Suppressor macrophage (primary cell): ENCODE measurements at places on chromosomes 12 and 14.

- no peak for DNase-seq
Observed at GRCh38 chr12:82210882-82211281, 147.3 kb downstream of the CCDC59 start.

DNA sequence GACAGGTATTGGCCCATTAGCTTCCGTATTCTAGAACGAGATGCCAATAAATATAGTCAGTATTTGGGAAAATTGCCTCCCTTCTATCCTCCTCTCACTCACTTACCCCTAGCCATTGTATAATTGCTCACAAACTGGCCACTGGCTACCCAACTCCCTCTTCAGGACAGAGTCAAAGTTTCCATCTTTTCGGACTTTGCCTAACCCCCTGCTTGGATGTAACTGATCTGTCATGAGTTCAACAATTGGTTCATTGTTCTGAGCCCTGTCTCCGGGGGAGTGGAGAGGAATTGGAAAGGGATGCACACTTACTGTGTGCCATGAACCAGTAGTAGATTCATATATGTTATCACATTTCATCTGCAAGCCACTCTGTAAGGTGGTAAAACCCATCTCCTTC, 12.2 kb downstream of the MYRFL start:
- DNase-seq = no peak

- no peak for DNase-seq
Observed at GRCh38 chr12:100794441-100795173, at the start of gene ANO4. Gene ANO4, plus strand, starts transcription at chr12:100794776. Its CDS starts 107,010 bp downstream, at chr12:100901786.

GRCh38 chr14:34081101-34081575, 130.3 kb upstream of the EGLN3 start:
- no peak for DNase-seq

DNA sequence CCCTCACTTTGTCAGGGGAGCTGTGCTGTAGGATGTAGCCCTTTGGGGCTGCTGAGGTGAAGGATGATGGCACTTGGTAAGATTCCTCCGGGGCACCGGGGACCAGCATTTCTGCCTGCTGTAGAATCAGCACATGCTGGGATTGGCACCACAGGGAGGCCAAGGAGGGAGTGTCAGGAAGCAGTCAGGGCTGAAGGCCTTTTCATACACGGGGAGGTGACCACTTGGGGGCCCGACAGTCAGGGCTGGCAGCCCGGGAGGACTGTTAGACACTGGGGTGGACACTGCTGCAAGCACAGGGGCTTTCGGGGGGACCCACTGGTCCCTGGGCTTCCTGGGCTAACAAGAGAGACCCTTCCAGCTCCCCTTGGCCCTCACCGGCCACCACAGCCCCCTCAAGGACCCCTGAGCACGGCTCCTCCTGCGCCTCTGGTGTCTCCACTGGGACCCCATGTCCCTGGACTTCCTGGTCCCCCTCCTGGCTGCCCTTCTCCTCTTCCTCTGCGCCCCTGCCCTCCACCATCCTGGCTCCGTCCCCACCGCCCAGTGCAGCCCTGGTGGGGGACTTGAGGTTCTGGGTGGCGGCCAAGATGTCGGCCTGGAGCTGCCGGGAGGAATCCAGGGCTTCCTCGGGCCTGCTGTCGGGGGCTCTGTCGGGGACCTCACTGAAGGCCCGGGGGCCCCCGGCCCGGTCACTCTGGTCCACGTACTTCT, 6.5 kb downstream of the TMEM119 start:
- no peak for DNase-seq

DNA sequence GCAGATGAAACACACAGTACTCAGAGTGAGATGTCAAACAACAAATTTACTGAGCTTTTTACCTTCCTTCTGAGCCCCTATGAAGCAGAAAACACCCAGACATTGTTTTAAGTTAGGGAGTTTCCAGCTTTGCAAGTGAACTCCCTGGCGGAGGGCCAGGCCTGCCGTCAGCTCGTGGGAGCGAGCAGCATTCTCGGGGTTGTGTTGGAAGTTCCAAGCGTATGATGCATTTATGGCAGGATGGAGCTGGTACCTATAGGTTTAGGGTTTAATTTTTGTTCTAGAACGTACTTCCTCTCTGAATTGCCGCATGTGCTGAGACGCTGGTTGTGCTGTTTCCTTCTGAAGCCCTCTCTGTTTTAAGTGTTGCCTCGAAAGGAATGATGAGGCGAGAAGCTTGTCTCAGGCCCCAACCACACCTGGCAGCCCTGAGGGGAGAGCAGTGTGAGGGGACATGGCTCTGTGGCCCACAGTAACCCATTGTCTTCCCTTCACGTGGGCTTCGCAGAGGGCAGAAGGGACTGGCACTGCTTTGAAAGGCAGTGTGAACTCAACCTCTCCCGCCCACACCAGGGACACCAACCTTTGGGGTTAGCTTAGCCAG, 76.6 kb downstream of the SSPN start:
- DNase-seq = peak; percentile 65

DNA sequence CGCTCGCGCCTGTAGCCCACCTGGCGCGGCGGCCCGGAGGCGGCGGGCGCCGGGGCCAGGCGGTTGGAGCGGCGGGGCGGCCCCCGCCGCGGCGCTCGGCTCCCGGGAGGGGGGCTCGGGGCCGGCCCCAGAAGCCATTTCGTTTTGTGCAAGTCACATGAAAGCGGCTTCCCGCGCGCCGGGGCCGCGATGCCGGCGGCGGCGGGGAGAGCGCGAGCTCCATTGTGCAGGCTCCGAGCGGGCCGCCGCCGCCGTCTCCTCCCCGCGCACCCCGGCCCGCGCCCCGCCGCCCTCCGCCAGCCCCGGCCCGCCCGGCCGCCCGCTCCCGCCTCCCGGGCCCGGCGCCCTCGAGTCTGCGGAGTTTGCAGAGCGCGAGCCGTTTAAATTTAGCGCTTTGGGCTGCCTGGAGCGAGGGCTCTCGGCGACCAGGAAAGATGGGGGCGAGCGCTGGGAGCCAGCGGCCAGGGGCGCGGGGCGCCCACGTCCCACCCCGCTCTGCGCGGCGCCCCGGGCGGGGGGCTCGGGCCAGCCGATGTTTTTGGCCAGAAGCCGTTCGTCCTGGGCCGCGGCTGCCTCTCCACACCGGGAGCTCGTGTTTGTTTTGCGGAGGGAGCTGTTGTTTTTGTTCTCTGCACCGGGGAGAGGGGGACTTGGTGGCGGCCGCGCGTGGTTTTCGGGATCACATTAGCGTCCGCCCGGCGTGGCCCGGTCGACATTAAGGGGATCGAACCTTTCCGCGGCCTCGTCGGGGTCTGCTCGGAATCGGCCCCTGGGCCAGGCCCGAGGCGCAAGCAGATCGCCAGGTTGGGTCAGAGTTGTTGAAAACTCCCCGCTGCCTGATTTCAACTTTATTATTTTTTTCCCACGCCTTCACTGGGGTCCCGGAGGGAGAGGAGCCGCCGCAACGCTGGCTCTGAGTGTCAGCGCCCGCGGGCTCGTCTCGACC, 982 bp downstream of the BCL7A start:
- DNase-seq = peak; percentile 50

DNA sequence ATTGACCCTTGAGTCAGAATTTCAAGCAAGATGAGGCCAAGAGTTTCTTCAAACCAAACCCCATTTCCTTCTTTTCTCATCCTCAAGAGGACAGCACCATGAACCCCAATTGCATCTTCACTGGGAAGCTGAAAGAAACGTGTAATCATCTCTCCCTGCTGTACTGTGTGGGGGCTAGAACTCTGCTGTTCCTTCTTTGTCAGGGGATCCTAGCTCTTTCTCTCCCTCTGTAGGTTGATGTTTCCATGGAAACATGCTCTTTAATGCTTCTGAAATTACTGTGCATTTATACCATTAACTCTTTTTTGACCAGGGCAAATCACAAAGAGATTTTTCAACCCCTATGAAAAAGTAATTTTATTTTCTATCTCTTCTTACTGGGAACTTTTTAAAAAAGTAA, 295.1 kb downstream of the GRIN2B start:
- no peak for DNase-seq

- DNase-seq = peak; percentile 30
Observed at GRCh38 chr14:52400846-52401245, 86.7 kb downstream of the PTGER2 start.

- no peak for DNase-seq
Observed at GRCh38 chr14:39179042-39179441, 4.0 kb downstream of the PNN start.

DNA sequence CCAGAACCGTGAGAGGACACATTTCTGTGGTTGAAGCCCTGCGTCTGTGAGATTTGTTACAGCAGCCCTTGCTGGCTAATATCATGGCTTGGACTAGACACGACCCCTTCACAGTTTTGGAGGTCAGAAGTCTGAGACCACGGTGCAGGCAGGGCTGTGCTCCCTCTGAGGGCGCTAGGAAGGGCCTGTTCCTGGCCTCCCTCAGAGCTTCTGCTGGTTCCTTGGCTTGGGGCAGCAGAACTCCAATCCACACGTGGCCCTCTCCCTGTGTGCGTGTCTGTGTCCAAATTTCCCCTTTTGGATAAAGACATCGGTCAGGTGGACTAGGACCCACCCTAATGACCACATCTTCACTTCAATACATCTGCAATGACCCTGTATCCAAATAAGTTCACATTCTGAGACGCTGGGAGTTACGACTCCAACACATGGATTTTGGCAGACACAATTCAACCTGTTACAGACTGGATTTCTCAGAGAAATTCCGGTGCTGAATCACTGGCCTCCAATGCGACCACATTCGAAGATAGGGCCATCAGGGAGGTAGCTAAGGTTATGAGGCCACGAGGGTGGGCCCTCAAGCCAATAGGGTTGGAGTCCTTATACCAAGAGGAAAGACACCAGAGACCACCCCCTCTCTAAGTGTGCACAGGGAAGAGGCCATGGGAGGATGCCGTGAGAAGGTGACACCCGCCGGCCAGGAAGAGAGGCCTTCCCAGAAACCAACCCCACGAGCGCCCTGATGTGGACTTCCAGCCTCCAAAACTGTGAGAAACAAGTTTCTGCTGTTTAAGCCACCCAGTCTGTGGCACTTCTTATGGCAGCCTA, 43.6 kb upstream of the PPP2R5C start:
- DNase-seq = no peak

GRCh38 chr14:97924922-97925613, 1127.9 kb downstream of the VRK1 start:
- DNase-seq = no peak

- DNase-seq = no peak
Observed at GRCh38 chr12:5416571-5416970, 15.3 kb upstream of the NTF3 start.

DNA sequence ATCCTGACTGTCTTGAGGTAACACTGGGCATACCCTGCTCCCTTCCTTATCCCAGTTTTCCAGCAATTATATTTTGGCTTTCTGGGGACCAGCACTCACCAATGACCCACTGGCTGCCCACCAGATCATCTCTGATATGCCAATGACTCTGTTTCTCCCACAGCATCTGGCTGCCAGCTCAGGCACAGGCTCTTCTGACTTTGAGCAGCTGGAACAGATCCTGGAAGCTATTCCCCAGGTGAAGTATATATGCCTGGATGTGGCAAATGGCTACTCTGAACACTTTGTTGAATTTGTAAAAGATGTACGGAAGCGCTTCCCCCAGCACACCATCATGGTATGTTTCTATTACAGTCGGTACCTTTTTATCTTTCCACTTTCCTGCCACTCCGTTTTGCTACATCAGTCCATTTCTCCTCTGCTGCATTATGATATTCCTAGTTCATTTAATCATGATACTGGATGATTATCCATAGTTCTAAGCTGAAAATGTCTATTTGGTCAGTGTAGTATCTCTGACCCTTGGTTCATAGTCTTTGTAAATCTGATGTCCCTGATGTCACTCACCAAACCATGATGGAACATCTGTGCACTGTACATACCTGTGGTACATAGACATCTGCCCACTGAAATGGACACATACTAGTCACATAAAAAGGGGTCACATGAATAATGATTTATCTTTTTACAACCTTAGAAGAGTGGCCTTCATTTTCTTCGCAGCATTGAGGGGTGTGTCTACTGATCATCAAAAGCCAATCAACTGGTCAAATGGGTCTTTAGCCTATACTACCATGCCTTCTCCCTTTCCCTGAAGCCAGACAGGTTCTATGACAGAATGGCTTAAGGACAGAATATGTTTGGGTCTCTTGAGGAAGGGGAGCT, 3.3 kb downstream of the GMPR2 start:
- DNase-seq = no peak

DNA sequence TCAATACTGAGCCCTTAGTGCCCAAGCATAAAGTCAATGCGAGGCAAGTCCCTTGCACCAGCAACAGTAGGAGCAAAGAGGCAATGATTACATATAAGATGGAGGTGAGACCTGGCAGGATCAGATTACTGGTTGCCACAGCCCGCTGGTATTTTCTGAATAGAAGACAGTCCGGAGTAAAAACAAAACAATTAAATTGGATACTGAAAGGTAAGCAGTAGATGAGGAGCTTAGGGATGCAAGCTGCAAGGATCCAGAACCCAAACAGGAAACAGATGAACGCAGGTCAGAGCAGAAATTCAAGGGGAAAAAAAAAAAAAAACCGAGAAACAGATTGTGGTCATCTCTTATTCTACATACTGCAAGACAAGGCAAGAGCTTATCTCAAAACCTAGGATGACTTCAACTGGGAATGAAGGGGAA, 119.6 kb downstream of the MED13L start:
- no peak for DNase-seq

- no peak for DNase-seq
Observed at GRCh38 chr14:98623788-98624415, 648.1 kb downstream of the BCL11B start.

DNA sequence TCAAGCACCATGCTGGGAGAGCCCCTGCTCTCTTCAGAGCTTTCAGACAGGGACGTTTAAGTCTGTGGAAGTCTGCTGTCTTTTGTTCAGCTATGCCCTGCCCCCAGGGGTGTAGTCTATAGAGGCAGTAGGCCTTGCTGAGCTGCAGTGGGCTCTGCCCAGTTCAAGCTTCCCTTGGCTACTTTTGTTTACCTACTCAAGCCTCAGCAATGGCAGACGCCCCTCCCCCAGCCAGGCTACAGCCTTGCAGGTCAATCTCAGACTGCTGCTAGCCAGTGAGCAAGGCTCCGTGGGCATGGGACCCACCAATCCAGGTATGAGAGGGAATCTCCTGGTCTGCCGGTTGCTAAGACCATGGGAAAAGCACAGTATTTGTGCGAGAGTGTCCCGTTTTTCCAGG, 37.4 kb upstream of the C12orf71 start:
- DNase-seq = no peak

- no peak for DNase-seq
Observed at GRCh38 chr14:78967111-78967809, 797.1 kb downstream of the NRXN3 start.

DNA sequence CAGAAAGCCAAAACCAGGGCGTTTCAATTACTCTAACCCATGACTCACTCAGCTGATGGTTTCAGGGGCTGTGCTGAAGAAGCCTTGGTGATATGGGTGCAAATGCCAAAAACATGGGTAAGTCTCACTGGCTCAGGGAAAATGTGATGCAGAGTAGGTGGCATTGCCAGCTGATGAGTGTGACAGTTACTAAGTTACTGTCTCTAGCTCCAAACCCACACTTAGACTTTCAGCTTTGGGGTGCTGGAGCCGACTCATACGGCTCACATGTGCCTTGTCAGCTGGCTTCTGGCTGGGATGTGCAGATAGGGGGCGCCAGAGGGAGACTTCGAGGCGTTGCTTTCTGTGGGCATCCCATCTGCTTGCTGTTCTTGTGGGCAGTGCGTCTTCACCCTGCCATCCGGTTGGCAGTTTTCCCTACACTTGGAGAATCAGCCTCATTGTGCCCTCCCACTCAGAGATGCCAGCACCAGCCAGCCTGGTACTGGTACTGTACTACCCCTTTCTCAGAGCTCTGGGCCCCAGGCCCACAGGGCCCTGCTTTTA, 11.1 kb upstream of the KRT7 start:
- peak; percentile 85 for DNase-seq
